NCI-H460 (cell line): ENCODE measurements at places on chromosomes 12 and 14.

- no peak for DNase-seq
Observed at GRCh38 chr12:96473394-96474093, 15.8 kb upstream of the CFAP54 start.

DNA sequence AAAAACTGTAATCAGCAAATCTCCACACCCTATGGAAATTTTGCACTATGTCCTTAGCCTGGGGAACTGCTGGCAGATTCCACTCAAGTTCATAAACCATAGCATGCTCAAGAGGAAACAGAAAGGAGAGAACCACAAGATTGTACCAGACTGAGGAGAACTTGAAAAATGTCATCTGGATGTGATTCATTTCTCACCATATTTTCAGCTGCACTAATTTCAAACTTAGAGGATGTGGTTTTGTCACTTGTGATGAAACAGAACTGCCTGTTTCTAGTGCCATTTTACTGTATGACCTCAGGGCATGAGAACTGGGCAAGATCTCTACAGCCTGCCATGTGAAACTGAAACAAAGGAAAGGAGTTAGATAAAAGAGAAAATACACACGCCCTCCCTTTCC, 1493.1 kb upstream of the FLRT2 start:
- DNase-seq = peak; percentile 4

DNA sequence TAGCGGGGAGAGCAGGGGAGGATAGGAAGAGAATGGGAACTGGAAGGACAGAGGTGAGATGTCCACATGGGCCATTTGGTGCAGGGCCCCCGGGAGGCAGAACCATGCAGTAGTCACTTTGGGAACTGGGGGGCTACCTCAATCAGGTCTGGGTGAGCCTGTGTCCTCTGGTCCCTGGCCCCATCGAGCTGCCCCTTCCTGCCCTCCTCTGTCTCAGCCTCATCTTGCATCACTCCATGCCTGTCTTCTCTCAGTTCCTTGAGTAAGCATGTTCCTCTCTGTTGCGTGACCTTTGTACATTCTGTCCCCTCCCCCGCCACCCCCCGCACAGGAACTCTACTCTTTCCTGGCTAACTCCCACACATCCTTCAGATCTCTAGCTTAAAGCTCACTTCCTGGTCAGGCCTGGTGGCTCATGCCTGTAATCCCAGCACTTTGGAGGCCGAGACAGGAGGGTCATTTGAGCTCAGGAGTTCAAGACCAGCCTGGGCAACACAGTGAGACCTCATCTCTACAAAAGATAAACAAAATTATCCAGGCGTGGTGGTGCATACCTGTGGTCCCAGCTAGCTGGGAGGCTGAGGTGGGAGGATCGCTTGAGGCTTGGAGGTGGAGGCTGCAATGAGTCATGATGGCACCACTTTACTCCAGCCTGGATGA, 23.2 kb downstream of the FOS start:
- DNase-seq = no peak

GRCh38 chr12:88419794-88420193, 160.5 kb downstream of the KITLG start:
- no peak for DNase-seq

GRCh38 chr14:92503756-92504491, 9.7 kb upstream of the RIN3 start:
- DNase-seq = no peak

- DNase-seq = no peak
Observed at GRCh38 chr12:56288705-56289387, 11.3 kb downstream of the CS start.
